Thymus (tissue), 14 donors: ENCODE measurements at places on chromosomes 1 and 21. TPM values are rescaled to one million over a fixed set of nuclear protein-coding genes. Genes with fewer than 3 reads are reported as not detected.

- no peak overlapping the region for H3K4me3 ChIP-seq
- H3K36me3 ChIP-seq = no peaks in the 10 kb centered on the region
- H3K27ac ChIP-seq = no peak overlapping the region
- DNase-seq = no peak
Observed at GRCh38 chr1:104905322-104905721, 1155.6 kb downstream of the AMY1C start.

NBPF4 gene
- polyA plus RNA-seq = 0.11 TPM

DNA sequence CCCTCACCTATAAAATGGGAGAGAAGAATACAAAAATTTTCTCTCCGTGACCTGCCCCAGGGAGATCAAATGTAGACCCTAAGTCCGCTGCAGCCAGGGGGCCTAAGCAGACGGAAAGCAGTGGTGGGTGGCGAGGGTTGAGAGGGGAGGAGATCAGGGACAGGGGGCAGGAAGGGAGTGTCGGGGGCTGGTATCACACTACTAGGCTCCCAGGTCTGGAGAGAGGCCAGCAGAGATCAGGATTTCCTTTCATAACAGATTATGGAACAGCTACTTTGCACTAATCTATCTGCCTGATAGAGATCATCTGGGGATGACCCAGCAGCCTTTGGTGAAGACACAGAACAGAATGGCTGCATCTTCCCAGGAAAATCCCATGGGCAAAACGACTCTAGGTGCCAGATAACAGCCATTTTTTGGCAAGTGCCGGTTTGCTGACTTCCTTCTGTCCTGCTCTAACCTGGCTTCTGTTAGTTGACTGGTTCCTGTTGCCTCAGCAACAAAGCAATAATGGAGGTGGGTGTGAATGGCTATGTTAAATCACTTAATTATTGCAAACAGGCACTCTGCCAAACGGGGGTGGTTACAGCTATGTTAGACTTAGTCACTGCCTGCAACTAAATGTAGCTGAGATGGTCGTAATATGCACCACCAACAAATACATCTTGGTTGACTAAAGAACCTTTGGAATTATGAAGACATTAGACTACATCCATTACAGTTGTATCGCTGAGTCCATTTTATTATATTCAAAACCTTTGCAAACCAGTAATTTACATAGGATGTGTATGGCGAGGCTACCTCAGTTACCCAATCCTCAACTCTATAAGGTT is 30.0 kb upstream of the EPS8L3 start:
- H3K27me3 ChIP-seq = no peaks in the 10 kb centered on the region
- peaks cover 11% of the 10 kb centered on the region for H3K4me1 ChIP-seq
- H3K27ac ChIP-seq = no peak overlapping the region
- no peak overlapping the region for H3K4me3 ChIP-seq
- no peak for DNase-seq
- H3K36me3 ChIP-seq = no peaks in the 10 kb centered on the region

- H3K4me1 ChIP-seq = peaks cover under 1% of the 10 kb centered on the region
- H3K27me3 ChIP-seq = no peaks in the 10 kb centered on the region
- no peaks in the 10 kb centered on the region for H3K36me3 ChIP-seq
Observed at GRCh38 chr1:31657020-31657804, 12.5 kb upstream of the PEF1 start.

RGS18 gene
- polyA plus RNA-seq = 5.0 TPM
